NCI-H1105 (cell line): ENCODE measurements at places on chromosomes 3 and 15.

GRCh38 chr3:88621586-88621985, 471.8 kb downstream of the C3orf38 start:
- DNase-seq: no peak

DNA sequence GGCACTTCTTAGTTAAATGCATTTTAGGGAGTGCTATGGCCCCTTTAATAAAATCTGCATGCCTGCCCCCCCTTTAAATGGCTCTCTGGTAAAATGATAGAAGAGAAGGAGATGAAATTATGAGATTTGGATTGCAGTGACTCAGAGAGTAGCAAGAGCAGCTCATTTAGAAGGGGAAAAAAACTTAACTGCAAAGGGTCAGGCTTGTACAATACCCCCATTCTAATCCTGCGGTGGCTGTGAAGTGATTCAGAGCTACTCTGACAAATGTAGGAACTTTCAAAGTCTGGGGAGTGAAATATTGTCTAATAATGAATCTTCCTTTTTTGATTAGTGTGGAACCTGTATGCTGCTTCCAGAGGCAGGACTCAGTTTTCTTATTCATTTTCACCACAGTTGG, 44.1 kb upstream of the TBC1D23 start:
- no peak for DNase-seq

GRCh38 chr3:21152555-21152954, 598.5 kb downstream of the ZNF385D start:
- DNase-seq: no peak

DNA sequence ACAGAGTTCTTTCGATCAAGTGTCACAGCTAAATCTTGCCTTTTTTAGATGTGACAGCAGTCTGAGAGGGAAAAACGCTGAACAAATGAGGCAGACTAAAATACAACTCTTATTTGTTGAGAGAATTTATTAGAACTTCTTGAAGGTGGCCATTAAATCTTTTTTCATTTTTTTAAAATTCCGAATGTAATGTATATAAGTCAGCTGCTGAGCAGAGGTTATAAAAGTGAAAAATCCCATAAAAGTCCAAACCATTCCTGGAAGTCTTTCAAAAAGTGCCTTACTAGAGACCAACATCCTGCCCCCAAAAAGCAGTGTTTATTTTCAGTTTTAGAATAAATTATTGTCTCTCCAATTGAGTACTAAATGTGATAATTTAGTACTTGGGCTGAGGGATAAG, 3.1 kb downstream of the TSEN2 start:
- DNase-seq: no peak

- DNase-seq: no peak
Observed at GRCh38 chr3:69692761-69693160, 46.5 kb upstream of the MITF start.

DNA sequence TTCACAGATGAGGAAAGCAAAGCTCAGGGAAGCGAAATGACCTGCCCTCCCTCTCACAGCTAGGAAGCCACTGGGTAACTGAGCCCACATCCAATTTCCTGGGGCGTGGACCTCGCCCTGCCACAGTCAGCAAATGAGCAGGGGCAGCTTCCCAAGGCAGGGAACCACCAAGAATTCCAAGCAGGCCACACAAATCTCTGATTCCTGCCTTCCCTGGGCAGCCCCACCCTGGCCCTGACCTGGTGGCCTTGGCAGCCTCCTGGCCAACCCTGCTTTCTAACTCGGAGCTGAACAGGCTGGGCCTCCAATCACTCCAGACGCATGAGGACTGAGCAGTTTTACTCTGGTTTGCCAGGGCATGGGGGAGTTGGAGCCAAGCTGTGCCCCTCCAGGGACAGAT, 203.7 kb upstream of the TLE3 start:
- DNase-seq: no peak

DNA sequence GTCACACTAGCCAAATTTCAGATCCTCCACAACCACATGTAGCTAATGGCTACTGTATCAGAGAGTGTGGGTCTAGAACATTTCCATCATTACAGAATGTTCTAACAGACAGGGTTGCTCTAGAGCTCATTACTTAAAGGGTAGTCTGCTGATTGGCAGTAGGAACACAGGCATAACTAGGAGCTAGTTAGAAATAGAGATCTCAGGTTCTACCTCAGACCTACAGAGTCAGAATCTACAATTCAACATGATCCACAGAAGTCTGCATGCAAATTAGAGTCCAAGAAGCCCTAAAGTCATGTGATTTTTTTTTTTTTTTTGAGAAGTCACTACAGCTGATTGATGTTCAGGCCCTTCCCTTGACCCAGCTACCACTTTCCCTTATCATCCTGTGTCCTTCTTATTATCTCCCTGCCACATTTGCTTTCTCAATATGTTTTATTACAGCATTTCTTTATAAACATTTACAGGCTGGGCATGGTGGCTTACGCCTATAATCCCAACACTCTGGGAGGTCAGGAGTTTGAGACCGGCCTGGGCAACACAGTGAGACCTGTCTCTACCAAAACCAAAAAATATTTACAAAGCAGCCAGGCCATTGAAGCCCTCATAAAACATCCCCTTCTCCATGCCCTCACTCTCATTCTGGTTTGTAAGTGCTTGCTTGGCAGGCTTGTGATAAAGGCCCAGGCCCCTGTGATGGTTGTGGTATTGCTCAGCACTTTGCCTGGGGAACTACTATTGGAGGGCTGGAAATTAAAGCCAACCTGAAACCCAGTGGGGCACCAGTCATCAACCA, 3.8 kb upstream of the ABHD5 start:
- DNase-seq: no peak
